ENCODE measurements at places on chromosomes 7 and 10.

- DNase-seq = no peak
These were observed 77.9 kb upstream of the GRB10 start for GRCh38 chr7:50860598-50860997.

- no peak for DNase-seq
These were observed 78.3 kb upstream of the CTBP2 start for GRCh38 chr10:125238682-125239081.

DNA sequence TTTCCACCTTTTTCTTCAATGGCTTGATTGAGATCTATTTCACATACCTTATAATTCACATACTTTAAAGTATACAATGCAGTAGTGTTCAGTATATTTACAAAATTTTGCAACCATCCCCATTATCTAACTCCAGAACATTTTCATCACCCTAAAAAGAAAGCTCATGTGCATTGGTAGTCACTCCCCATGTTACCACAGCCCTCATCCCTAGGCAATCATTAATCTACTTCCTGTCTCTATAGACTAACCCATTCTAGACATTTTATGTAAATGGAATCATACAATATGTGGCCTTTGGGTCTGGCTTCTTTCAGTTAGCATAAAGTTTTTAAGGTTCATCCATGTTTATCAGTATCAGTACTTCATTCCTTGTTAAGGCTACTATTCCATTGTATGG lies 214.2 kb downstream of the WDR11 start:
- no peak for DNase-seq

DNA sequence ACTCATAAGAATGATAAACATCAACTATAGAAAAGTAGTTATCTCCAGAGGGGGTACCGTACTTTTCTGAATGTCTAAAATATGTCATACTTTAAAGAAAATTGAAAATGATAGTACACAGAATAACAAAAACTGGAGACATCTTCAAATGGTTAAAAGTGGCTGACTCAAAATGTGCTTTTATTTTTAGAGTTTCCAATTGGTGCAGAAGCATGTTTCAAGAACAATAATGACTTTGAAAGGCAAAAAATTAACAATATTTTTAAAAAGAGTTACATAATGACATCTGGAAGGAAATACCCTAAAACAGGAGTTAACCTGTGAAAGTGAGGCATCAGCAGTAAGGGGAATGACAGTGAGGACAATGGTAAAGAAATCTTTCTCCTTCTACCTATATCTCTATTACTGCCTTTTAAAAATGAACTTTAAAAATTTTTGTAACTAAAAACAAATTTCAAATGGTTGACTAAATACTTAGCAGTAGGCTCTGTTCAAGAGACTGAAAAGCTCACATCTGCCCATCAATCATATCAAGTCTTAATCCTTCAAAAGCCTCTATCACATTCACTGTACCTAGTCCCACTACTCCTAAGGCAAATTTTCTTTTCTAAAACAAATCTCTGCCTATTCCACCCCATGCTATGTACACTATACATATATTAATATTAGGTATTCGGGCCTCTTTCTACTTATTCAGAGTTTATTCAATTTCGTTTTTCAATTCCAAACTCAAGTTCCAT lies 3.0 kb downstream of the ASZ1 start:
- no peak for DNase-seq

Data from left cardiac atrium (tissue), 4 donors.